Cortex of kidney (tissue), 1 donor: ENCODE measurements at places on chromosomes 1 and 21.

- DNase-seq: no peak
Measured at GRCh38 chr1:156461781-156462647, 38.6 kb downstream of the MEF2D start.

- DNase-seq: no peak
Measured at GRCh38 chr1:24728982-24729381, 16.3 kb upstream of the CLIC4 start.

DNA sequence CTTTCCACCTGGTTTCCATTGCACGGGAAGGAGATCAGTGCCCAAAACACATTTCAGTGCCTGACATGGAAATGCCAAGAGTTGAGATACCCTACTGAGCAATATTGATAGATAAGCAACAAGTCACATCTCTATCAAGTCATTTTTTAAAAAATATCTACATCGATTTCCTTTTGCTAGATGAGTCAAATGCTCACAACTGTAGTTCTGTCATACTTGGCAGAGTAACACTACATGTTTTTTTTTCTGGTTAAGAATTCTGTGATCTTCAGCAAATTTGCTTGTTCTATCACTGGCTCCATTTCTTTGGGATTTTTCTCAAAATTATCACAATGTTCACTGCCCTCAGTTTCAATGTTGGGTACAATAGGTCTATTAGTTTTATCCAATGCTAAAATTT lies 145.4 kb downstream of the ZC3H11B start:
- no peak for DNase-seq

GRCh38 chr1:47621977-47622376 lies 184.1 kb downstream of the FOXD2 start:
- DNase-seq: no peak

DNA sequence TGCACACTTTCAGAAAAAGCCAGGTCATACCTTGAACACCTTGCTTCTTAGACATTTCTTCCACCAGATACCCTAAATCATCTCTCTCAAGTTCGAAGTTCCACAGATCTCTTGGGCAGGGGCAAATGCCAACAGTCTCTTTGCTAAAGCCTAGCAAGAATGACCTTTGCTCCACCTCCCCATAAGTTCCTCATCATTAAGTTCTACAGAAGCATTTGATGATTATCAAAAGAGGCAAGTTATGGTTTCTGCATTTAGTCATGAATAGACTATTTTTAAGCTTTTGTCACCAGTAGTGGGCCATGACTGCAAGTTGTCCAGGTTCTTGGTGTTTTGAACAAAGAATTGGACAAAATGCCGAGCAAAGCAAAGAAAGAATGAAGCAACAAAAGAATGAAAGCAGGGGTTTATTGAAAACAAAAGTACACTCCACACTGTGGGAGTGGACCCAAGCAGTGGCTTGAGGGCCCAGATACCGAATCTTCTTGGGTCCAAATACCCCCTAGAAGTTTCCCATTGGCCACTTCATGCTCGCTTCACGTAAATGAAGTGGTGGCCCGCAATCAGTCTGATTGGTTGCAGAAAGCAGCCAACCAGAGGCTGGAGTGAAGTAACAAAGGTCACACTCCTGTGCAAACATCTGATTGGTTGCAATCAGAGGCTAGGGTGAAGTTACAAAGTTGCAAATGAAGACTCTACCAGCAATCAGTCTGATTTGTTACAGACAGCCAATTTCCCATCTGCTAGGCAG lies 9.8 kb upstream of the EGLN1 start:
- no peak for DNase-seq

DNA sequence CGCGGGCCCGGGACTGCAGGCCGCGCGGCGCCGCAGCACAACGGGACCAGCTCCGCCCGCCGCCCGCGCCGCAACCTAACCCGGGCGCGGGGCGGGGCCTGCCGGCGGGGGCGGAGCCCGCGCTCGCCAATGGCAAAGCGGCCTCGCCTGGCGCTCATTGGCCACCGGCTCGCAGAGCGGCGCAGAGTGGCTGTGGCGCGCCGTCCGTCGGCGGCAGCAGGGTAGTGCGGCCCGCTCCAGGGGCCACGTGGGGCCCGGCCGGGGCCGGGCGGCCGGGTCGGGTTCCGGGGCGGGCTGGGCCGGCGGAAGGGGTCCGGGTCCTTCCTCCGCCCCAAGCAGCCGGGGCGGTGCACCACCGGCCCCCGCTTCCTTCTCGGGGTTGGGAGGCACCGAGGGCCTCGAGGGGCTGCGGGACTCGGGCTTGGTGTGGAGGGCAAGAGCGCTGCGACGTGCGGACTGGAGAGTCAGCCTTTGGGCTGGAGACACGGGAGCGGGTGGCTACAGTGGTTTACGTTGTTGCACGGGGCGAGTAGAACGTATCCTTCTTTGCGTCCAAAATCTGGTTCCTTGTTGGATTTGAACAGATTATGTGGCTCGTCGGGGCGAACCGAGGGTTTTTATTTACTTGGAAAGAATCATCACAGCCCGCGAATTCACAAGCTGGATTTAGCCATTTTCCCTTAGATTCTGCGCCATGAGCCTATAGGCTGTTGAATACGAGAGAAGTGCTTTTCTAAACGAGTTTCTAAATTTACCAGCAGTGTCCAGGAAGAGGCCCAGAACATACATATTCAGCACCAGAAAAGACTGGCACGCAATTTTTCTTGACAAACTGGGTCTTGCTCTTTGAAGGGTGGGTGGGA lies at the start of gene SRM:
Gene SRM, minus strand, starts transcription at position 51 of the 863 bp plus-strand sequence. CDS start 75 bp downstream, outside the sequence.
- DNase-seq: peak; percentile 43

DNA sequence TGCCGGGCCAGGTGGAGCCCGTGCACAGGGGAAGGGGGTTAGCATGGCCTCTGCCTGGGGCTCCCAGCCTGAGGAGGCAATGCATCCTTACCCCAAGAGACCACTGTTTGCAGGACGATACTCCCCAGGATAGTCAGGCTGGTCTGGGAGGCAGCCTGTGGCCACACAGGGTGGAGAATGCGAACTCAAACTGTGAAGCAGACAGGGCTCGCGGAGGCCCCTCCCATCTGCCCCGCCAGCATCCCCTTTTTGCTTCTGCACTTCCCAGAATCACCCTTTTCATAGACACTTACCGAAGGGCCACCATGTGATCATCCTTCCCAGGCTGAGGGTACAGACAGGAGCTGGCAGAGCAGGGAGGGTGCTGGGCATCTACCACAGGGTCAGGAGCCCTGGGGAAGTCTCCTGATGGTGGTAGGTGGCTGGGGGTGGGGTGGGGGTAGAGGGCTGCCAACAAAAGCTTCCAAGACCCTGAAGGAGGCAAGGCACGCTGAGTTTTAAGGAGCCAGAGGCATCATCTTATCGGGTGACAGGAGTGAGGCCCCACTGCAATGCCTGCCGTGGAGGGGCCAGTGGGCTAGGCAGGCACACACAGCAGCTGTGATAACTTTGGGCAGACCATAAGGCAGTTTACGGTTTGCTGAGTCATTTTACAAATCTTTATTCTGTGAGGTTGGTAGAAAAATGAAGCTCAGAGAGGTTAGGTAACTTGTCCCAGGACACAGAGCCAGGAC lies 31.3 kb upstream of the BTG2 start:
- DNase-seq: no peak

- no peak for DNase-seq
Measured at GRCh38 chr1:77977989-77978292, 931 bp downstream of the FUBP1 start.

DNA sequence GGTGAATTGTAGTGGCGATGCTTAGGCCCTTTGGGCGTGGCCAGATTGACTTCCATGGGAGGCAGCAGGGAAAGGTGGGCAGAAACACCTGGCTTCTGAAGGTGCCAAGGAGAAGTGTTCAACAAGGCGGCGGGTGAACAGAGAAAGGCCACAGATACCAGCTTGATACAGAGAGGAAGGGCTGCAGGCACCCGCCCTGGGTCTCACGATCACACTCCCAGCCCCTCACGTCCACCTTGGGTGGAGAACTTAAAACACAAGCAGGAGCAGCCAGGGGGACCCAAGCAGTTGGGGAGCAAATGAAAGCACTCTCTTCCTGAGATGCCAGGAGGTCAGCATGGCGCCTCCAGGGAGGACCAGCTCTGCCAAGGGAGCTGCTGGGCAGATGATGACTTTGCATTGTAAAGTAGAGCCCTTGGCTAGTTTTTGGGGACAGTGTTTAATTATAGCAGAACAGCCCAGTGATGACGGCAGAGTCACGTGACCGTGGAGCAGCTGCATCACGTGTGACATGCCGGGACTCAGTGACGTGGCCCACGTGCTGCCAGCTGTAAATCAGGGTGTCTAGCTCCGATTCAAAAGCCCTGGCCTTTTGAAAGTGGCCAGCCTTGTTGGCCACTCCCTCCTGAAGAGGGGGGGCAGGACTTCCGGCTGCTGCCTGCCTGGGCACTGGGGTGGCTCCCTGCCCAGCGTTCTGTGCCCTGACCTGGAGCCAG lies 19.0 kb downstream of the SLC37A1 start:
- no peak for DNase-seq

GRCh38 chr1:230375780-230376179 lies 50.4 kb downstream of the PGBD5 start:
- no peak for DNase-seq

GRCh38 chr1:234539666-234540403 lies 60.9 kb upstream of the TARBP1 start:
- DNase-seq: no peak

- no peak for DNase-seq
Measured at GRCh38 chr1:83997631-83998030, 1.3 kb downstream of the TTLL7 start.

DNA sequence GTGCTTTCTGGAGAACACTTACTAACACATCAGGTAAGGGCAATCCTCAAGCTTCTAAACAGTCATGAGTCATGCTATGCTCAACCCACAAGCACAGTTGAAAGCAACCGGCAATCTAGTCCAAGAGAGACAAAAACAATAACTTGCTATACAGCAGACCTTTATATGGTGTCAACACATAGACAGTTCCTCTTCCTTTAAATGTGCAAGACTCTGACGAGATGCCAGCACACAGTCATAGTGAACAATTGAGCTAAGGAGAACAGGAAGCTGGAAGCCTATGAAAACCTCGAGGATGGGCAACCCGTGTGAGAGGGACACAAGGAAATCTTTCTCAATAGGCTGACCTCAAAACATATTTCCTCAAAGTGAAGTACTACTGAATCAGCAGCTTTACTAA lies 5.3 kb downstream of the ADIPOR1 start:
- DNase-seq: no peak

DNA sequence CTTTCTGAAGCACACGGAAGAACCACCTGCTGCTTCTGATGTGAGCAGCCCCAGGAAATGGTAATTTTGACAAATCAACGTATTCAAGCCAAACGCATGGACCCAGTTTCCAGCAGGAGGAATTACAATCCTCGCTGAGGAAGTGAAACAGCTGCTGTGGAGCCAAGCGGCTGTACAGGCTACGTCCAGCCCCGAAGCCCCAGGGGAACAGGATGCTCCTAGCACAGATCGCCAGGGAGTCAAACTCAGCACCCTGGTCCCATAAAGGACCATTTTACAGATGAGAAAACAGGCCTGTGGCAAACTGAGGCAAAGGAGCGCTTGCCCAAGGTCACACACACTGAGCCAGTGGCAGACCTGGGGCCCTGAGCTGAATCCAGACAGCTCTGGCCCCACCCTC lies 108.0 kb downstream of the PTPRU start:
- DNase-seq: no peak

DNA sequence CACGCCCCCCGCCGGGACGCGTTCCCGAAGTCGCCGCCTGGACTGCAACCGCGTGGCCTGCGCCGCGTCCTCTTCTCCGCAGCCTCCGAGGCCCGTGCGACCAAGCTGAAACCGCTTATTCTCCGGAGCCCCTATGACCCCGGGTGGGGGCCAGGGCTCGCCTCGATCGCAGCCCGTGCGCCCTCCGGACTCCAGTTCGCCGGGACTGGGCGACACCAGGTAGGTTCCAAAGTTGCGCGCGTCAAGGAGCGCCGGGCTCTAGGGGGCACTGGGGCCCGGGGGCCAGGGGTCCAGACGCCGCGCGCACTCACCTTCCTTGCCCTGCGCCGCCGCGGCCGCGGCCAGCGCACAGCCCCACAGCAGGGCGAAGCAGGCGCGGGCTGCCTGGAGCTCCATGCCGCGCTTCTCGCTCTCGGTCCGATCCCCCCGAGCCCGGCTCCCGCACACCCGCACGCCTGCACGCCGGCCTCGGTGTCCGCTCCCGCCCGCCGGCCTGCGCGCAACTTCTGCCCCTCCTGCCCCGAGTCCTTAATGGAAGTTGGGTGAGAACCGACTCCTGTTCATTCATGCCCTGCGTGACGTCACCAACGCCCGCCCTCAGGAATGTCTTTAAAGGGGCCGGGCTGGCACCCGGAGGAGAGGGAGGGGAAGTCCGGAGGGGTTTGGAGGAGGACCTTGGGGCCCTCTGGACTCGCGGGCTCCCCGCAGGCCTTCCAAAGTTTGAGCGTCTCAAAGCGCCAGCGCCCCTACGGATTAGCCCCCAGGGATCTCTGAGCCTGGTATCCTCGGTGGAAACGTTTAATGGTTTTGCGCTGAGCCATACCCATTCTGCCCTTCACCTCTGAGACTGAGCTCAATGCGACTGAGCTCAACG lies at the start of gene EPHA2:
Gene EPHA2, minus strand, starts transcription at position 533 of the 874 bp plus-strand sequence. Its CDS starts 137 bp downstream, at position 396.
- no peak for DNase-seq

- DNase-seq: no peak
Measured at GRCh38 chr21:15029077-15029476, 35.7 kb downstream of the NRIP1 start.

- no peak for DNase-seq
Measured at GRCh38 chr1:177847843-177848242, 122.0 kb downstream of the SEC16B start.

- no peak for DNase-seq
Measured at GRCh38 chr1:2192031-2192995, 2.3 kb downstream of the FAAP20 start.
